ENCODE measurements at places on chromosomes 1 and 21.

- no peak for DNase-seq
Measured at GRCh38 chr1:206554701-206555472, 47.6 kb downstream of the RASSF5 start.

DNA sequence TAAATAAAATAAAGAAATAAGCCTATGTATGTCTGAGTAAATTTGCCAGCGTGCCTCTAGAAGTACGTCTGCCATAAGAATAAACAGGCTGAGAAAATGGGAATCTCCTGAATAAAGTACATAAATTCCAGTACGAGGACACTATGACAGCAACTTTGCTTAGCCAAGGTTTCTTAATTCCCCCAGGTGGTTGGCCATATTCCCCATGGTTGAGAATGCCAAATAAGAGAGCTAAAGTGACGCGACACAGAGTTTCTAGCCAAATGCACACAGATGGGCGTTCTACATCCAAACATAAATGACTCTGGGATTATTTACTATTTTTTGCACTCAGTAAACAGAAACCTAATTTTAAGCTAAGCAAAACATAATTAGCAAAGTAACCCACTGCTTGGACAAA, 19.5 kb downstream of the KCNH1 start:
- DNase-seq, result no peak

DNA sequence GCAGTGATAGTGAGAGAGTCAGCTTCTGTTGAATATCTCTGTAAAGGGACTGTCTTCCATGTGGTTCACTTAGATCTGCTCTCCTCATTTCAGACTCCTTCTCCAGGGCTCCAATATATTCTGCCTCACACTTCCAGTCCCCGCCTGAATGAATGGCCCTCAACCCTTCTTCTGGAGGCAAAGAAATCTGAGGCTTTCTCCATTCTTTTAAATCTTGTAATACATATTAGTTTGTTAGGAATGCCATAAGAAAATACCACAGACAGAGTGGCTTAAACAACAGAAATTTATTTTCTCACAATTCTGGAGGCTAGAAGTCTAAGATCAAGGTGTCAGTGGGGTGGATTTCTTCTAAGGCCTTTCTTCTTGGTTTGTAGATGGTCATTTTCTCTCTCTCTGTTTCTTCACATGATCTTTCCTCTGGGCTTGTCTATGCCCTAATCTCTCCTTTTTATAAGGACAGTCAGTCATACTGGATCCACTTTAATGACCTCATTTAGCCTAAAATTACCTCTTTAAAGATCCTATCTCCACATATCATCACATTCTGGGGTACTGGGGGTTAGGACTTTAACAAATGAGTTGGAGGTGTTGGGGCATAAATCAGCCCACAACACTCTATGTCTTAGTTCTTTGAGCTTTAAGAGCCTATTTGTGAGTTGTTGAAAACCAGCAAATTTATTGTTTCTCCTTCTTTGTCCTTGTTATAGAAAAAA, 128.5 kb upstream of the KCNK2 start:
- DNase-seq, result no peak

DNA sequence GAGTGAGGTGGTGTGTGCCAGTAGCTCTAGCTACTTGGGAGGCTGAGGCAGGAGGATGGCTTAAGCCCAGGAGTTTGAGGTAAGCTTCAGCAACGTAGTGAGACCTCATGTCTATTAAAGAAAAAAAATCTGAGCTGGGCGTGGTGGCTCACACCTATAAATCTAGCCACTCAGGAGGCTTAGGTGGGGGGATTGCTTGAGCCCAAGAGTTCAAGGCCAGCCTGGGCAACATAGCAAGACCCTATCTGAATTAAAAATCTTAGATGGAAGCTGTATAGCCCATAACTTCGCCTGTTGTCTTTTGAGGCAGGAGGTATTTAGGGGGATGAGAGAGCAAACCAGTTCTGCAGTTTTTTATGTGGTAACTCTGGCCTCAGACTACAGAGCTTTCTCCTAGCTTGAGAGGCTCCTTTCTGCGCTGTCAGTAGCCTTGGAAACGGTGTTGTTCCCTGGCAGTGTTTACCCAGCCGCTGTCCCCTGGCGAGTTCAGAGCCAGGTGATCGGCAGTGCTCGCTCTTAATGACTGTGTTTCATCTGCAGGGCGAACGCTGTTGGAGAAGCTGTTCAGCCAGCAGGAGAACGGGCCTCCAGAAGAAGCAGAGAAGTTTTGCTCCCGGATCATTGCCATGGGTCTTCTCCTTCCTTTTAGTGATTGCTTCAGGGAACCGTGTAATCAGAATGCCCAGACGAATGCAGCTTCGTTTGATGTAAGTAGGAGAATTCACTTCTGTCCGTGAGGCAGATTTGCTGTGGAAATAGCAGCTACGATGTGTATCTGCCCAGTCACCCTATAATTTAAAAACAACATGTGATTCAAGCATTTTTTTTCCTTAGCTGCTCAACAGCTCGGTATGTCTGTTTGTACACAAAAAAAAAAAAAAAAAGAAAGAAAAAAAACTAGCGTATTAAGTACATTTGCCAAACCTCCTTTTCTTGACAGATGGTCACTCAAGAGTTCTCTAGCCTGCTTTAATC, 31.2 kb downstream of the FMN2 start:
- no peak for DNase-seq

DNA sequence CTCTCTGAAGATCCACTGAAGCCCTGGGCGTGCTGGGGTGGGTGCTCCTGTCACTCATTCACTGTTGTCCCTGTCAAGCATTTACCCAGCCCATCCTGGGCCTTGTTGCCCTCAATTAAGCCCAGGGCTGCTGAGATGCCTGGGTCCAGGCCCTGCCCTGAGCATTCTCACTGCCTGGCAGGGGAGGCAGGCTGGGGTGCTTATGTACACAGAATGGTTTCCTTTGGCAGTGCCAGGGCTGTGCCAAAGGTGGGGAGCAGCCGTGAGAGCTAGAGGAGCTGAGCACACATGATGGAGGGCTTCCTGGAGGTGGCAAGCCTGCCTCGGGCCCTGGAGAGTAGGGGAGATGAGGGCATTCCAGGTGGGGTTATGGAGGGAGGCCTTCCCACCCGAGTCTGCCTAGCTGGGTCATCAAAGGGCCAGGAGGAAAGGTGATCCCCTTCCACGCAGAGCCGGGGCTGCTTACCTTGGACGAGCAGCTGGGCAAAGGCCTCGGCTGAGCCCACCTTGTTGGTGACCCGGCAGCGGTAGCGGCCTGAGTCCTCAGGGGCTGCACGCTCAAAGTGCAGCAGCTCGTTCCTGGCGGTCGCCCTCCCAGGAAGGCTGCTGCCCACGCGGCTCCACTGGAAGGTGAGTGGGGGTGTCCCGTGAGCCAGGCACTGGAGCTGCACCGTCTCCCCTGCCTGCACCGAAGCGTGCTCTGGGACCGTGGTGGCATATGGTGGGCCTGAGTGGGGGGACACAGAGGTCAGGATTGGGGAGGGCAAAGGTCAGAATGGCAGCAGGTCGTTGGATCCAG, 26.5 kb downstream of the LDLRAD2 start:
- no peak for DNase-seq

- no peak for DNase-seq
Measured at GRCh38 chr1:109621379-109622136, 1.9 kb downstream of the AMPD2 start.

DNA sequence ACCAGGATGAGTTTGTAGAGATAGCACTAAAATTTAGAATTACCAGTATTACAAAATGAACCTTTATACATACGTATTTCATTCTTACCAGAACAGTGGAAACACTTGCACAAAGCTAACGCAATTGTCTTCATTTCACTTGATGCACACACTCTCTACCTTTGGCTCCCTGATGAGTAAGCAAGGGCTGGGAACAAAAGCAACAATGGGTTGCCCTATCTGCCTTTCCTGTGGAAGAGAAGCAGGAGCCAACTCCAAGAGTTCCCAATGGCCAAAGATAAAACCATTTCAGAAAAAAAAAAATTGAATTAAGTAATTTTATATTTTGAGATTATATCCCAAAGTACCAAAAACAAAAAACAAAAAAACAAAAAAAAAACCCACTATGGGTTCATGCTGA, 344.1 kb upstream of the GREM2 start:
- no peak for DNase-seq

GRCh38 chr1:98903261-98903660, 101.4 kb downstream of the PLPPR5 start:
- no peak for DNase-seq

- DNase-seq, result no peak
Measured at GRCh38 chr21:41972511-41973205, 18.8 kb upstream of the C2CD2 start.

GRCh38 chr1:226553924-226554282, 5.3 kb downstream of the STUM start:
- DNase-seq, result no peak

DNA sequence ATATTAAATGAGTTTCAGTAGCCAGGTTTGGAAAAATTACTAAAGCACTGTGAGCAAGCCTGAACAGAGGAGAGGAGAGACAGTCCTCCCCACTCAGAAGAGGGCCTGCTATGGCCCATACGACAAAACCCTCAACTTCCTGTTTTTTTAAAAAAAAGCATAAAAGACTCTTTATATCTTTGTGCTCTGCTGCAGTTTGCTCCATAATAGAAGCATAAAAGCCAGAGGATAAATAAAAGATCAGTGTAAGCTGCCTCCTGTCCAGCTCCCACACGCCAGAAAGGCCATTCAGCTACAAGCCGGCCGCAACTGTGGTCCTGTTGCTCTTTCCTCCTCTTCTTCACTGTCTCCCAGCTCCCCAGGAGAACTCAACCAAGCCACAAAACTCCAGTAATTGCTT, 37.8 kb downstream of the NID1 start:
- no peak for DNase-seq

DNA sequence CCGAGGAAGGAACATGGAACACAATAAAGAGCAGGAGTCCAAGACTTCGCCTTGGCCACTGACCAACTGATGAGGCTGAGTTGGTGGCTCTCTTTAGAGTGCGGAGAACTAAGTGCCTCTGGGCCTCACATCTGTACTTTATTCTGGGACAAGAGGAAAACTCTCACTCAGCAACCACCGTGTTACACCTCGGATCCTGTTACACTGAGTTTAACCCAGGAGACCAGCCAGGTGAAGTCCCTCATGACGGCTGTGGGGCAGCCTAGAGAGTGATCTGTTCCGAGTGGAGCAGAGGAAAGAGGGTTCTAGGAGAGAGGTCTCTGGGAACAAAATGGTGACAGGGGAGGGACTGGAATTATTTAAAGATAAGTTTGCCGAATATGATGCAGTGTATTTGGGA, 33.5 kb upstream of the AGL start:
- no peak for DNase-seq

- no peak for DNase-seq
Measured at GRCh38 chr1:248802454-248802853, 23.3 kb downstream of the SH3BP5L start.

- DNase-seq, result no peak
Measured at GRCh38 chr1:154616659-154617345, 8.8 kb upstream of the ADAR start.

DNA sequence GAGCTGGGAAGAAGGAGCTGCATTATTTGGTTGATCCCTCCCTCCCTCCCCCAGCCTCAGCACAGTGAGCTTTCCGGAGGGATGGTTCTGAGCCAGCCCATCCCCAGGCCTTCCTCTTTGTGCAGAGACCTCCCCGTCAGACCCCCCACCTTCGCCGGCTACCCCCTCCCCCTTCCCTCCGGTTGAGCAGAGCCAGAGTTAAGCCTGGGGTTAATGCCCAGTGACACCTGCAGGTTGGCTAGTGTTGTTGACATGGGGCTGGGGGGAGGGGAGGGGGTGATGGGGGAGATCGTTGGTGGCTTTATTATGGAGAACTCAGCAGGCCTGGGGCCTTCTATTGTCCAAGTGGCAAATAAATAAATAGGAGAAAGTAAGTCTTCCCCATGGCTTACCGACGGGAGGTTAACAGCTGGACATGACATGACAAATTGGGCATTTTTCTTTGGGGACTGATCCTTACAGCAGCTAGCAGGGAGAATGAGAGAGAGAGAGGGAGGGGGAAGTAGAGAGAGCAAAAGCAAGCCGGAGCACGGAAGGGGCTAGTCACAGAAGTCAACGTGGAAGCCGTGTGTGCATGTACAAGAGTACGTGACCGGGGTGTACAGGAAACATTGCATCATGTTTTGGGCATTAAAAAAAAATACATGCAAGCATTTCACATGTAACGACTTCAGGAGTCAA, 131.1 kb downstream of the TMEM53 start:
- no peak for DNase-seq

DNA sequence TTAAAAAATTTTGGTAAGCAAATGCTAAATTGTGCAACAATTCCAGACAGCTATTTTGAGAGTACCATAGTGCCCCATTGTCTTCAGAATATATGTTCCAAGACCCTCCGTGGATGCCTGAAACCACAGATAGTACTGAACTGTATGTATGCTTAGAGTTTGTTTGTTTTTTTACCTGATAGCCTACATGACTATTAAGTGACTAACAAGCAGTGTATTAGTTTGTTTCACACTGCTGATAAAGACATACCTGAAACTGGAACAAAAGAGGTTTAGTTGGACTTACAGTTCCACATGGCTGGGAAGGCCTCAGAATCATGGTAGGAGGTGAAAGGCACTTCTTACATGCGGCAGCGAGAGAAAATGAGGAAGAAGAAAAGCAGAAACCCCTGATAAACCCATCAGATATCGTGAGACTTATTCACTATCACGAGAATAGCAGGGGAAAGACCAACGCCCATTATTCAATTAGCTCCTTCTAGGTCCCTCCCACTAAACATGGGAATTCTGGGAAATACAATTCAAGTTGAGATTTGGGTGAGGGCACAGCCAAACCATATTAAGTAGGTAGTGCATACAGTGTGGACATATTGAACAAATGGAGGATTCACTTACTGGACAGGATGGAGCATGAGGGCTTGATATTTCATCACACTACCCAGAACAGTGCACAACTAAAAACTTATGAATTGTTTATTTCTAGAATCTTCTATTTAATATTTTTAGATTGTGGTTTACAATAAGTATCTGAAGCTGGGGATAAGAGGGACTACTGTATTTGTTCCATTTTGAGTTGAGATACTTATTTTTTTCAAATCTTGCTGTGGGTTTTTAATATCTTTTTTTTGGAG, 78.5 kb downstream of the LHX9 start:
- DNase-seq, result no peak

DNA sequence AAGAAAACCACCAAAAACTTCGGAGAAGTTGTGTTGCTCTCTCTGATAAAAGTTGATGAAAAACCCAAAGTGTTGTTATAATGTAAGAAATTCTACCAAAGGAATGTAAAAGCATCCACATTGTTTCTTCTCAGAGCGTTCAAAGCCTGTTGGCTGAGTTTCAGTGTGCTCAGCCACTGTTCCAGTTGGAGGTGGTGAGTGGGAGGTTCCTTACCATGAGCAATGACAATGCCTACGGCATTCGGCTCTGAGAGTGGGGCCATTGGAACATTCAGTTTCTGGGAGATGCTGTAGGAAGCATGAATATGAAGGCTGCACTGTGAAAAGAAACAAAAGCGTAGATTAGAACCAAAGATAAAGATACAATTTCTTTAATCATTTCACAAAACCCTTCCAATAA, 20.5 kb upstream of the MYBPHL start:
- no peak for DNase-seq

- peak; percentile 29 for DNase-seq
Measured at GRCh38 chr1:156420205-156421061, 51.4 kb downstream of the RHBG start.

GRCh38 chr1:186967656-186968394, 139.1 kb downstream of the PLA2G4A start:
- no peak for DNase-seq

Measured in stimulated activated CD8-positive, alpha-beta memory T cell treated with anti-CD3 and anti-CD28 coated beads, Interleukin-4, amount 100 ng/mL, for 4 hours (primary cell).